ENCODE measurements at places on chromosomes 1 and 21.

DNA sequence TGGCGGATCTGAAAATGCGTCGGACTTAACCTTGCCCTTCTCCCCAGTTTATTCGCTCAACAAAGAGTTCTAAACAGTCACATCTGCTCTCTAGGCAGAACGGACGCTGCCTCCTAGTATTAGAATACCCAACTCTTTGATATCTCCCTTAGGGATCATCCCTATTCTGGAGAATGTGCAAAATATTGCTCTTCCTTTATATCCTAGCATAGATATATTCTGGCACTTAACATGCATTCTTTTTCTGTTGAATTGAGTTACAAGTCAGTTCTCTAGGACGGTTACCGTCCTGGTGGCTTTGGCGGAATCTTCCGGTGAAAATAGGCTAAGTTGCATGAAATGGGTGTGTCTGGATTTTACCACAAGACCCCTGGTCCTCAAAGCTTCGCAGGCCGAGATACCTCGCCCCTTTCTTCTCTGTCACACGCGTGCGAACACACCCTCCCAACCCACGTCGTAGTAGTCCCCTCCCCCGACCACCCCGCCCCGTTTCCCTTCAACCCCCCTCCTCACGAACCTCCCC lies 501 bp upstream of the DNAJC6 start:
- no peak for DNase-seq

DNA sequence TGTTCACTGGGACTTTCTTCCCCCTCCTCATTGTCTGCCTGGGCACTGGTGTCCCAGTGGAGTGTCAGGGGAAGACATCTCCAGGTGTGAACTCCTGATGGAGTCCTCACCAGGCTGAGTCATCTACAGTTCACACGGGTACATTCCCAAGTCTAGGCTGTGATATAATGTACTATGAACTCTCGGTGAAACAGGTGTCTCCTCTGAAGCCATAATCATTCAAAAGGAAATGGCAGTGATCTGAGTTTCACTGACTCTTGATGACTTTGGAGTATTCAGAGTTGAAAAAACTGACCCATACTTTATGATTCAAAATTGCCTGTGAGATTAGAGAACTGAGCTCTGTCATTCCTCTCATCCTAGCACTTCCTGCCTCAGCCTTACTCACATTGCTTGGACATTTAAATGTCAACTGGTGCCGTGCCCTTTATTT lies 9.1 kb downstream of the LAMC2 start:
- DNase-seq = no peak

- no peak for DNase-seq
Measured at GRCh38 chr1:151529781-151530180, 10.3 kb upstream of the TUFT1 start.

DNA sequence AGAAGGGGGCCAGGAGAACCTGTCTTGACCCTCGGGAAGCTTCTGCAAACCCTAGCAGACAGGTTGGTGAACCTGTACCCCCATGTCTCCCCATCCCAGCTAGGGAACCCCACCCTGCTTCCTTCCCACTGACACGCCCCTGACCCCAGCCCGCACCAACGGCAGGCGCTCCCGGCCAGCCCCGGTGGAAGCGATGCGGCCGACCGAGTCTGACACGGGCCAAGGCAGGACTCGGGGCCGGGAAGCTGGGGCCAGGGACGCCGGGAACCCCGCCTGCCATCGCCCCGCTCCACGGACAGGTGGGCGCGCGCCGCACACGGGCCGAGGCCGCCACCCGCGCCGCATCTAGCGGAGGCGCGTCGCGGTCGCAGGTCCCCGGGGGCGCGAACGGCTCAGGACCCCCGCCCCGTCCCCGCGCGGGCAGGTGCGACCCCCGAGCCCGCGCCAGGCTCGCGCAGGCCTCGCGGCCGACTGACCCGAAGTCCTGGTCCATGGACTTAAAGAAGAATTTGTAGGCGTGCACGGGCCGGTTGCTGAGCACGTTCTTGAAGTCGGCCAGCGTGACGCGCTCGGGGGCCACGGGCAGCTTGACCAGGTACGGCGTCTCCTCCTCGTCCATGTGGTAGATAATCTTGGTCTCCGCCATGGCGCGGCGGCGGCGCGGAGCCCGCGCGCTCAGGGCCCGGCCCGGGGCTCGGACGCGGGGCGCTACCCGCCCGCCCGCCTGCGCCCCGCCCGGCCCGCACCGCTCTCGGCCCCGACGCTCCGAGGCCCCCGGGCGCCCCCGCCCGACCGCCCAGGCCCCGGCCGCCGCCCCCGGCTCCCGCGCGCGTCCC lies 580 bp downstream of the DVL1 start:
- DNase-seq = no peak

GRCh38 chr1:115547696-115548095 lies 94.1 kb upstream of the VANGL1 start:
- no peak for DNase-seq

DNA sequence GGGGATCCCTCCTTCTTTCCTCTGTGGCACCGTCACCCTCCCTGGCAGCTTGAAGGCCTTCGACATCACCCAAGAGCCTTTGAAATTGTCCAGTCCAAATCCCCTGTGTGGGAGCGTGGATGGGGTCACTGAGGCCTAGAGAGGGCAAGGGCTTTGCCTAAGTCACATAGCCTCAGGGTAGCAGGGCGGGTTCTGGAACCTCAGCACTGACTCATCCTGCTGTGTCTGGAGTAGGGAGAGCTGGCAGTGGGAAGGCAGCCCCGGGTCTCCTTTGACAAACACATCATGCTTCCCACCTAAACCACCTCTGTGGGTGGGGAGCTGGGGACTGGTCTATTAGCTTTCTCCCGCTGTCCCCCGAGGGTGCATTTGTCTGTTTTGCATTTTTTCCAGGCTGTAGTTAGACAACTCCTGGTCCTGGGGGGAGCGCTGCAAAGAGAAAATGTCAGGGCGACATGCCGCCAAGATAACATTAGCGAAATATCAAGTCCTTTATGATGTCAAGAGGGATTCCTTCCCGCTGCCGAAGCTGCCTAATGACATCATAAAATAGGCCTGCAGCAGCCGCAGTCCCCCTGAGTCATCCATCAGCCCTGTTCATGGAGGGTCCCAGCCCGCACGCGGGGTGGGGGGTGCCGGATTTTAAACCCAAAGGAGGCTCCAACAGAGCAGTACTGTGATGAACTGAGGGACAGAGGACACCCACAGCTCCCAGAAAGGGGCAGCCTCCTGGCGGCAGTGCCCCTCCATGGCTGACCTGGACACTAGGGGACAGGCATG lies 77.0 kb upstream of the POU3F1 start:
- no peak for DNase-seq

DNA sequence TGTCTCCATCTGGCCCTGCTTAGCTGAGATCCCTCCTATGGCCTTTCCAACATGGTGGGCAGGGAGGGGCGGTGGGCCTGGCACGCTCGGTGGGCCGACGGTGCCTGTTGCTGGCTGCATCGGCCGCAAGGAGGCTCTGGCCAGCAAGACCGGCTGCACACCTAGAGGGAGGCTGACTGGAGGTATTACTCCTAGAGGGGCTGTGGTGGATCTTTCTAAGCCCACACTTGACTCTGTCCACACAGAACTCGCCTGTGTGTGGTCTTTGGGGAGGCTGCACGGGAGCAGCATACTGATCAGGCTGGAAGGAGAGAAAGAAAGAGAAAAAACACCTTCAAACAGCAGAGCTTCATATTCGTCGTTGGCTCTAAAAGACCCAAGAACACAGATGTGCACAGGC lies 41.7 kb upstream of the ZC3H12A start:
- DNase-seq = no peak

DNA sequence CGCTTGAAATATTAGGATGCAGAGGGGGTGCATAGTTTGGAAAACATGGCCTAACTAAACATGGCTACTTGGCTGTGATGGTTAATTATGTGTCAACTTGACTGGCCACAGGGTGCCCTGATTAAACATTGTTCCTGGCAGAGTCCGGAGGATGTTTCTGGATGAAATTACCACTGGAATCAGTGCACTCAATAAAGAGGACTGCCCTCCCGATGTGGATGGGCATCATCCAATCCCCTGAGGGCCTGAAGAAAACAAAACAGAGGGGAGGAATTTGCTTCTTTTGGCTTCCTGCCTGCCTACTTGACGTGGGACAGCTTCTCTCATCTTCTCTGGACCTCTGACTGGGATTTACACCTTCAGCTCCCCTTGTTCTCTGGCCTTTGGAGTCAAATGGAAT lies 79.1 kb upstream of the KCNE2 start:
- no peak for DNase-seq

DNA sequence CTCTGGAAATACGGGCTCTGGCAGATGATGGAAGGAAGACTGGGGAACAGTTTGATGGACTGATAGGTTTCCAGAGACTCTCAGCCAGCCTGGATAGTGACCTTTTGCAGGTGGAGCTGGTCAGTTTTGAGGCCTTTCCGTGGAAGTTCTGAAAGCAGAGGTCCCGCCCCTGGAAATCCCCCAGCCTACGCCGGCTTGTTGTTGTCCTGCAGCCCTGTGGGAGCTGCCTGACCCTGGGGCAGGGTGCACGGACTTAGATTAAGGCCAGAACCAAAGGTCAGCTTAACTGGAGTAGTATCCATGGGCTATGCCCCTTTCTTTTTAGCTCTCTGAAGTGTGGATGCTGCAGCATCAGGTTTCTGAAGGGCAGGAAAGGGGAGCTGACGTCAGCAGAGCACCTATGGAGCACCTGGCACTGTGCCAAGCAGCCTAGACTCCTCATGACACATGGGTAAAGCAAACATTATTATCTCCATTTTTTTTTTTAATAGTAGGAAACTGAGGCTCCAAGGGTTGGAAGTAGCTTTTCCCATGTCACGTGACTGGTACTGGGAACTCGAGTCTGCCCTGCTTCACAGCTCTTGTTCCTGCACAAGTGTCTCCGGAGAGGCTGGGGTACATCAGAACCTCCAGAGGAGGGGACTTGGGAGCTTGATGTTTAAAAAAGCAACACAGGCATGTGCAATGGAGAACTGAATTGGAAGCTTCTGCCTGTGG lies 38.5 kb downstream of the IER5 start:
- DNase-seq = peak; percentile 61

DNA sequence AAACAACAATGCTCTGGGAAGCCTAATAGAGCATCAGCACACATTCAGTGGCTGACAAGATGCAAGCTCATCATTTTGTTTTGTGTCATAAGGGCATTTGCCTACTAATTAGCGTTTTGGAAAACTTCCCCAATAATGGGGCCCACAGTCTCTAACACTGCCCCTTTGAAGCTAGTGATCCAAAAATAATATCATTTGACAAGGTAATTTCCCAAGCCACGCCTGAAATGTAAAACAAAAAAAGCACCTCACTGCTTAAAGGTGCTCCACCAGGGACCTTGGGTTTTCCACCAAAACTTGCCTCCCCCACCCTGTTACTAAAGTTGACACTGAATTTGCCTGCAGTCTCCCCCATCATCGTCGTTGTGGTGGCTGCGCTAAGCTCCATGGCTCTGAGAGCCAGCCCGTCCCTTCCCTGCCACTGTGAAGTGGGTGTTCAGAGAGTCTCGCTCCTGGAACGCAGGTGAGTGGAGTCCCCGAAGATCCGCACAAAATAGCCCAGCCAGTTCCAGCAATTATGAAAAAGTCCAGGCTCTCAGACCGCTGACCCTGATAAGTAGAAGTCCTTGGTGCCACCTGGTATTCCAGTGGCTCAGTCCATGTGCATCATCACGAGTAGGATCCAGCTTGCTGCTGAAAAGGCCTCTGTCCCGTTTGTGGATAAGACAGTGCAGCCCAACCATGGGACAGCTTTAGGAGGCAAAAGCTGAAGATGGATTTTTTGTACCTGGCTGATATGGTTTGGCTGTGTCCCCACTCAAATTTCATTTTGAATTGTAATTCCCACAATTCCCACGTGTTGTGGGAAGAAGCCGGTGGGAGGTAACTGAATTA lies 52.2 kb downstream of the RAB3GAP2 start:
- no peak for DNase-seq

DNA sequence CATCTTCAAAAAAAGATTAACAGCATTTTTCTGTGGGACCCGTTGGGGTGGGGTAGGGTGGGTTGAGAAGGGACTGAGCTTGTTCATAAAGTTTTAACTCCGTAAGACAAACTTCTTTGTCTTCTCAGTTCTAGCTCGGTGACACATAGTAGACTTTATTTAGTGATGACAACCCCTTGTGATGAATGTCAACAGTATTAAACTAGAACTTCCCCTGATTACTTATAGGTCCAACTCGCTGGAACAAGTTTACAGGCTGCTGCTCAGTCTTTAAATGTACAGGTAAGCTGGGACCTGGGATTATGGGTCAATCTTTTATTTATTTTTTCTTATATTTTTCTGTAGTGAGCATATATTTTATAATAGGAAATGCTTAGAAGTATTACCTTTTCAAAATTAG lies 148.4 kb downstream of the CD247 start:
- no peak for DNase-seq

- peak; percentile 76 for DNase-seq
Measured at GRCh38 chr1:111032295-111032897, 68.7 kb upstream of the LRIF1 start.

- DNase-seq = no peak
Measured at GRCh38 chr1:66266756-66267155, 267.2 kb upstream of the SGIP1 start.

DNA sequence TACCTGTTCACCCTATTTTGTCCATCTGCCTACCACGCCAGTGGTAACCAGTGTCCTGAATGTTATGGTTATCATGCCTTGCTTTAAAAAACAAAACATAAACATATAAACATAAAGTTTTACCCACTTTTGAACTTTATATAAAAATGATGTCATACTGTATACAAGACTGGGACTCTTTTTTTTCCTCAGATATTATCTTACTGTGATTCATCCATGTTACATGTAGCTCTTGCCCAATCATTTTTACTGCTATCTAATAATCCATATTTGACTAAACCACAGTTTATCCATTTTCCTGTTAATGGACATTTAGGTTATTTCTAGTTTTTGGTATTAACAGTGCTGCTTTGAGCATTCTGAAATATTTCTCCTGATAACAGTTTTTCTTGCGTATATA lies 78.8 kb downstream of the GPR161 start:
- DNase-seq = no peak

DNA sequence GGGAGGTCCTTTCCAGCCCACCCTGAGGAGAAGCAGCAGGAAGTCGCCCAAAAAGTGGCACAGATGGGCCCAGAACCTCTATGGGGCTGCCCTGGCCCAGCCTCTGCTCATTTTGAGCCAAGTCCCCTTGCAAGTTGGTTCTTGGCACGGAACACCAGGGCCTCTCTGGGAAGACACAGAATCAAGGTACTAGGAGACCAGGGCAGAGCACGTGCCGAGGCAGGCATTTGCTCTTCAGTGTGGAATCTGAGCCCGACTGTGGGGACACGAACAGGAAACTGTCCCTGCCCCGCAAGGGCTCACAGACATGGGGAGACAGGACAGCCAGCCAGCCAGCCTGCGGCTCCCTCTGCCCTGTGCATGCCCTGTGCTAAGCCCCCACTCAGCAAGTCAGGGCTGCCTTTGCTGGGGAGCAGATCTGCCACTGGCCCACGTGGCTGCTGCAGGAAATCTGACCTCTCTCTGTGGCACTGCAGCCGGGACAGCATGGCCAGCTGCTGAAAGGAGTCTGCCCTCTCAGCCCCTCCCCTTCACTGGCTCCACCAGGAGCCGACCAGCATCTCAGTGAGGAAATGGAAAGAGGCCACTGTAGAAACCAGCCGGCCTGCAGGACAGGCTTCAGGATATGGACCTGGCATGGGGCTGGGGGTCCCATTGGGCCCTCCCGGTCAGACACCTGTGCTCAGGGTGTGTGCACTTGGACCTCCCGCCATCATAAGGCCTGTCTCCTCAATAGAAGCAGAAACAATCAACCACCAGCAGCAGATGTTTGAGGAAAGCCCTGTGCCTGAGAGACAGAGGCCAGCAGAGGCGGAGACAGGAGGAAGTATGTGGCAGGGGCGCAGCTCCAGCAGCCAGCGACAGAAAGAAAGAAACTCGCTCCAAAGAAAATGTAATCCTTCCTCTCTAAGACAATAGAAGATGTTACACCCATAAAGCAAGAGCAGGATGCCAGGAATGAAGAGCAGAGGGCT lies 3.7 kb downstream of the ARHGEF16 start:
- no peak for DNase-seq

- no peak for DNase-seq
Measured at GRCh38 chr1:240242601-240243144, 151.0 kb downstream of the FMN2 start.
